ENCODE measurements at places on chromosomes 5 and 9. TPM values are rescaled to one million over a fixed set of nuclear protein-coding genes. Genes with fewer than 3 reads are reported as not detected.

The PCDHB15 gene
- not detected for total RNA-seq

The CRHBP gene
- total RNA-seq, result not detected

The GGTA1 gene
- not detected for total RNA-seq

- DNase-seq, result no peak
- H3K4me1 ChIP-seq, result no peaks in the 10 kb centered on the region
- no peaks in the 10 kb centered on the region for H3K27me3 ChIP-seq
- no peak overlapping the region for H3K4me3 ChIP-seq
- no peaks in the 10 kb centered on the region for H3K36me3 ChIP-seq
- H3K27ac ChIP-seq, result no peak overlapping the region
These were observed 15.5 kb downstream of the SLC22A4 start for GRCh38 chr5:132309679-132310078.

DNA sequence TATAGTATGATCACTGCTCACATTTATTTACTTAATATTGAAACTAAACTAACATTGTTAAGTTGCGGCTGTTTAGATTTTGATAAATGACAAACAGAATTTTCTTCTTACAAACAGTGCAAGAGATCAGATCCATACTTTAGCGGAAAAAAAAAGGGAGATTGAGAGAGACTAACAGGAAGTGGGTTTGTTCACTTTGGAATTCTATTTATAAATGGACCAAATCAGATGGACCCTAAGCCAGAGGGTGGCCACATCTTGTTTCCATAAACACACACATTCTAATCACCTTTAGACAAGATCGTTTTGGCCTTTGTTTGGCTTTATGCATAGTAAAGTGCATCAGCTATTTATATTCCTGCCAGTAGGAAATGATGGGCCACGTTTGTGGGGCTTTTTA is 381.4 kb upstream of the CD180 start:
- no peak for DNase-seq
- H3K27ac ChIP-seq, result no peak overlapping the region
- peaks cover 2% of the 10 kb centered on the region for H3K36me3 ChIP-seq
- no peak overlapping the region for H3K4me3 ChIP-seq

DNA sequence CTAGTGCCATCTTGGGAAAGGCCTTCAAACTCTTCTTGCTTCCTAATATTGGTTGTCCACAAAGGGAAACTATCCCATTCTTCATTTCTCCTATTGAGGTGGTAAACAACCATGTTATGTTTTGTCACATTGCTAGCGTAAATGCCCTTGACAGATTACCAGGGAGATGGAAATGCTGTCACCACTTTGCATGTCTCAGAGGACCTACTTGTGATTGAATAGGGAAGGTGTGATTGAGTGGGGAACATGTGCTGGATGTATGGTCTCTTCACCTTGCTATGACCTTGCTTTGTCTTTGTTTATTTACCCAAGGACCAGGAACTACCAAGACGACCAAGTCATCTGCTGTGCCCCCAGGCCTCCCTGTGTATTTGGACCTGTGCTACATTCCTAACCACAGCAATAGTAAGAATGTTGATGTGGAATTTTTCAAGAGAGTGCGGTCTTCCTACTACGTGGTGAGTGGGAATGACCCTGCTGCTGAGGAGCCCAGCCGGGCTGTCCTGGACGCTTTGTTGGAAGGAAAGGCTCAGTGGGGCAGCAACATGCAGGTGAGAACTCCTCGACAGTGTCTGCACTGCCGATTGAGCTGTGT is 96.1 kb downstream of the MAP1B start:
- no peak for DNase-seq
- H3K4me3 ChIP-seq, result no peak overlapping the region
- H3K27ac ChIP-seq, result no peak overlapping the region

DNA sequence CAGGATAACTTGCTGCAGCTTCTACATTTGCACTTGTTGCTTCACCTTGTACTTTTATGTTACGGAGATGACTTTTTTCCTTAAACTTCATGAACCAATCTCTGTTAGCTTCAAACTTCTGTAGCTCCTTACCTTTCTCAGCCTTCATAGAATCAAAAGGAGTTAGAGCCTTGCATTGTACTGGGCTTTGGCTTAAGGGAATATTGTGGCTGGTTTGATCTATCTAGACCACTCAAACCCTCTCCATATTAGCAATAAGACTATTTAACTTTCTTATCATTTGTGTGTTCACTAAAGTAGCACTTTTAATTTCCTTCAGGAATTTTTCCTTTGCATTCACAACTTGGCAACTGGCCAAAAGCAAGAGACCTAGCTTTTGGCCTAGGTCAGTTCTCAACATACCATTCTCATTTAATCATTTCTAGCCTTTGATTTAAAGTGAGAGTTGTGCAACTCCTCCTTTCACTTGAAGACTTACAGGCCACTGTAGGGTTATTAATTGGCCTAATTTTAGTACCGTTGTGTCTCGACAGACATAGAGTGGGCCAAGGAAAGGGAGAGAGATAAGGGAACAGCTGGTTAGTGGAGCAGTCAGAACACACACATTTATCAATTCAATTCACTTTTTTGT is 63.7 kb downstream of the SHOC1 start:
- peaks cover 23% of the 10 kb centered on the region for H3K36me3 ChIP-seq
- H3K27me3 ChIP-seq, result no peaks in the 10 kb centered on the region
- no peak overlapping the region for H3K27ac ChIP-seq
- H3K4me1 ChIP-seq, result peaks cover 7% of the 10 kb centered on the region
